ENCODE measurements at places on chromosomes 6 and 20. TPM values are rescaled to one million over a fixed set of nuclear protein-coding genes. Genes with fewer than 3 reads are reported as not detected.

The UBE2C gene
- total RNA-seq = 7.3 TPM

The NDUFAF5 gene
- 25.4 TPM for total RNA-seq

The ADTRP gene
- 187 TPM for total RNA-seq

The PREP gene
- total RNA-seq = 69.6 TPM

The HRH3 gene
- not detected for total RNA-seq

The CENPW gene
- total RNA-seq = not detected

The DAAM2 gene
- total RNA-seq = 178 TPM

The HLA-A gene
- 1,227 TPM for total RNA-seq

The DNAH8 gene
- not detected for total RNA-seq

The VSTM2L gene
- total RNA-seq = 0.57 TPM

The HSPA1L gene
- 1.5 TPM for total RNA-seq

The CYP24A1 gene
- total RNA-seq = not detected

The SLC17A3 gene
- not detected for total RNA-seq

The APOBEC2 gene
- total RNA-seq = not detected

The TBXT gene
- total RNA-seq = not detected

All from Peyer's patch (tissue), 4 donors.